ENCODE measurements at places on chromosomes 1 and 21. TPM values are rescaled to one million over a fixed set of nuclear protein-coding genes. Genes with fewer than 3 reads are reported as not detected.

GRCh38 chr1:156104065-156104810 is 10.3 kb upstream of the LMNA start:
- no peaks in the 10 kb centered on the region for H3K36me3 ChIP-seq
- no peaks in the 10 kb centered on the region for H3K27me3 ChIP-seq
- H3K4me1 ChIP-seq = peaks cover 39% of the 10 kb centered on the region
- H3K27ac ChIP-seq = peak overlapping the region; percentile 97

GRCh38 chr1:212257157-212257556 is 28.1 kb upstream of the PPP2R5A start:
- H3K36me3 ChIP-seq = no peaks in the 10 kb centered on the region
- H3K4me3 ChIP-seq = no peak overlapping the region
- no peaks in the 10 kb centered on the region for H3K4me1 ChIP-seq
- H3K27me3 ChIP-seq = no peaks in the 10 kb centered on the region
- no peak overlapping the region for H3K27ac ChIP-seq

DNA sequence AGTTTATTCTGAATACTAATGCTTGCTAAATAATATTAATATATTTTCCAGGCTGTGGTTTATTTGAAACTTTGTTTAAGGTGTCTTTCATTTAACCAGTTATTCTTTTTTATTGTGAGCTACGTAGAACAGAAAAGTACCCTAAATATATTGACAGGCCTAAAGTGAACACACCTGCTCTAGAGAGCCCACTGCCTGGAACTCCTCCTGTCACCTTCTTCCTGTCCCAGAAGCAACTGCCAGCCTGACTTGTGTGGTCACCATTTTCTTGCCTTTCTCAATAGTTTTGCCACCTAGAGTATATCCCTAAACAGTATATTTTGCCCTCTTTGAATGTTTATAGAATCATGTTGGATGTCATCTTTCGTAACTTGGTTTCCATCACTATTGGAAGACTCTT is 48.5 kb downstream of the SCCPDH start:
- DNase-seq = no peak
- no peaks in the 10 kb centered on the region for H3K27me3 ChIP-seq
- peaks cover 15% of the 10 kb centered on the region for H3K36me3 ChIP-seq
- H3K4me3 ChIP-seq = no peak overlapping the region
- no peak overlapping the region for H3K27ac ChIP-seq

DNA sequence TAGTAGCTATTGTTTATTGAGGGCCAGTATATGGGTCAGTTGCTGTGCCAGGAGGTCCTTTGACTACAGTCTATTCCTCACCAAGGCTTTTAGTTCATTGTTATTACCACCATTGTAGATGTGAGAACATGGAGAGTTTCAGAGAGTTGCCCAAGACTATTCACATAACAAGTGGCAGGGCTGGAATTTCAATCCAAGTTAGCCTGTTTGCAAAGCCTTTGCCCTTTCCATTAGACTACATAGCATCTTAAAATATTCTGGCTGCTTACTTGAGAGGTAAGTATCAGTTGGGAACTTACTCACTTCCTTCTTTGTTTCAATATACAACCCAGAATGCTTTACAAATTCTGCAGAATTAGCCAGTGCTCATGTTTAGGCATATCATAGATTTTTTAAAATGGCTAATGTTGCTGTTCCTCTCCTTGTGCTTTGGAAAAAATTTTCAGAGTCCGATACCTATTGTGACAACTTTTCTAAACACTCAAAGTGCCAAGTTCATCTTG is 141.2 kb downstream of the FGGY start:
- H3K36me3 ChIP-seq = no peaks in the 10 kb centered on the region
- H3K27ac ChIP-seq = no peak overlapping the region
- H3K4me3 ChIP-seq = no peak overlapping the region
- DNase-seq = peak; percentile 51

- H3K4me3 ChIP-seq = no peak overlapping the region
- DNase-seq = no peak
- H3K27ac ChIP-seq = no peak overlapping the region
- H3K36me3 ChIP-seq = peaks cover 2% of the 10 kb centered on the region
Measured at GRCh38 chr1:172616195-172616594, 42.7 kb upstream of the FASLG start.

TEX38 gene
- not detected for total RNA-seq

GRCh38 chr1:155970531-155971167 is 7.7 kb downstream of the ARHGEF2 start:
- no peaks in the 10 kb centered on the region for H3K27me3 ChIP-seq
- peaks cover 9% of the 10 kb centered on the region for H3K36me3 ChIP-seq
- H3K4me1 ChIP-seq = peaks cover 49% of the 10 kb centered on the region
- H3K27ac ChIP-seq = peak overlapping the region; percentile 39
- no peak overlapping the region for H3K4me3 ChIP-seq
- no peak for DNase-seq

HSPB7 gene
- 2.4 TPM for total RNA-seq

FAM72B gene
- total RNA-seq = 1.1 TPM

DNA sequence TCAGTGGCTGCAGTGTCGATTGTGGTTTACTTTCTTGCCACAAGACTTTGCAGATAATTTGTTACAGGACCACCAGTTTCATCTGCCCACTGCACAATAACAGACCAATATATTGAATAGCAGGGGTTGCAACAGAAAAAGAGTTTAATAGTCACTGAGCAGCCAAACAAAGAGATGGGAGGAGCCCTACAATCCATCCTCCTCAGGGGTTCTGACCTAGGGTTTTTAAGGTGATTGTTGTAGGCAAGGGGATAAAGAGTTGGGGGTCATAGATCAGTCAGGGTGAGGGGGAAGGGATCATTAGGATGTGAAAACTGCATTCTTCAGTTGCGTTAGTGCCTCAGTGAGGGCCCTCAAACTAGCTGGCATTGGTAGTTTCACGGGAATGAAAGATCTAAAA is 110.7 kb upstream of the OLFM3 start:
- H3K4me3 ChIP-seq = no peak overlapping the region
- no peak for DNase-seq
- H3K27me3 ChIP-seq = no peaks in the 10 kb centered on the region
- no peak overlapping the region for H3K27ac ChIP-seq

DNA sequence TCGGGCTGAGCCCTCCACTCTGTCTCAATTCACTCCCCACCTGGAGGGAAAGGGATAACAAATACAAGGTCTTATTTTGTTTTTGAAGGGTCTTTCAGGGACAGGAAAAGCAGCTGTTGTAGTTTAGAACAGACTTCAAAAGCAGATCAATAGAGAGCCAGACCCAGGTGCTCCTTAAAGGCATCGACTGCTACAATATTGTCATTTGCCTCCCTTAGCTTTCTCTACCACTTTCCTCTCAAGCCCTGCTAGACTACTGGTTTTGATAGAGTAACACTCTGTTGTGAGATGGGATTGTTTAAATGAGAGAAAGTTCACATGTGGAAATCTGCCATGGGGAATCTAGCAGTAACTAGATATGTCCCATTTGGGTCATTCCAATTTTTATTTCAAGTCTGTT is 24.0 kb downstream of the RGS7 start:
- no peaks in the 10 kb centered on the region for H3K27me3 ChIP-seq
- H3K4me1 ChIP-seq = no peaks in the 10 kb centered on the region
- DNase-seq = no peak
- no peak overlapping the region for H3K4me3 ChIP-seq

DNA sequence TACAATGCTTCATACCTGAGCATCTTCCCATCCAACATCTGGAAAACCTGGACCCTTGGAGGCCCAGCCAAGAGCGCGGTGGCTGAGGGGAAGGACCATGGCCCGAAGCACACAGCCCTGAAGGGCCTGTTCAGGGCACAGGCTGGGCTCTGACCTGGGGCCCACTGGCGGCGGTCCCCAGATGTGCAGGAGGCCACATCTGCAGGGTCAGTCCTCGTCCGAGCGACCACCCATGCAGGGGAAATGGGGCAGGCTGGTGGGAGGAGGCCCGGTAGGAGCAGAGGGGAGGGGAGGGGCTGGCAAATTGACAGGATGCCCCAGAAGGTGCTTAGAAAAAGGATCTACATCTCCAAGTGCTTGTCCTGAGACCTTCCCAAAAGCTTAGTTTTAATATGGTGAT is 59.9 kb downstream of the DISP3 start:
- H3K4me1 ChIP-seq = no peaks in the 10 kb centered on the region
- H3K4me3 ChIP-seq = no peak overlapping the region
- no peak for DNase-seq
- H3K27ac ChIP-seq = no peak overlapping the region

- no peaks in the 10 kb centered on the region for H3K36me3 ChIP-seq
- no peaks in the 10 kb centered on the region for H3K4me1 ChIP-seq
- H3K27ac ChIP-seq = no peak overlapping the region
- DNase-seq = no peak
- no peak overlapping the region for H3K4me3 ChIP-seq
- no peaks in the 10 kb centered on the region for H3K27me3 ChIP-seq
Measured at GRCh38 chr1:235818632-235819136, 48.0 kb downstream of the LYST start.

LCE3D gene
- not detected for total RNA-seq

RIPPLY3 gene
- total RNA-seq = 2.1 TPM

- no peaks in the 10 kb centered on the region for H3K27me3 ChIP-seq
- no peak overlapping the region for H3K27ac ChIP-seq
Measured at GRCh38 chr1:201149400-201149799, 4.9 kb downstream of the TMEM9 start.

TMEM240 gene
- 3.9 TPM for total RNA-seq

CAMK1G gene
- total RNA-seq = not detected

DNA sequence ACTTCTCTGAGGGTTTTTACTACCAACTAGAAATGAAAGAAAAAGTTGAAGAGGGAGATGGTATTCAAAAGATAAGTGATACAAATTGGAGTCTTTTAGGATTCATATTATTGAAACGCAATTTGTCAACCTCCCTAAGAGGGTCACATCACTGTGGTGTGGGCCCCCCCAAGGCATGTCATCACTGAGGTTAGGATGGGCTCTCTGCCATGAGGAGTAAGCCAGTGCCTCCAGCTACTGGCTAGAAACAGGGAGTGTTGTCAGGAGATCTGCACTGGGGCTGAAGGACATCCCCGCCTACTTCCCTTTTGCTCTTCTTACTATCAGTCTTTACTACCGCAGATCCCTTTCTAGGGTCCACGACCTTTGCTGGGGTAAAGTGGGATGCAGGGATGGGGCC is 25.9 kb downstream of the ITSN1 start:
- H3K4me3 ChIP-seq = no peak overlapping the region
- no peaks in the 10 kb centered on the region for H3K27me3 ChIP-seq
- no peaks in the 10 kb centered on the region for H3K36me3 ChIP-seq

SERBP1 gene
- 136 TPM for total RNA-seq

DNA sequence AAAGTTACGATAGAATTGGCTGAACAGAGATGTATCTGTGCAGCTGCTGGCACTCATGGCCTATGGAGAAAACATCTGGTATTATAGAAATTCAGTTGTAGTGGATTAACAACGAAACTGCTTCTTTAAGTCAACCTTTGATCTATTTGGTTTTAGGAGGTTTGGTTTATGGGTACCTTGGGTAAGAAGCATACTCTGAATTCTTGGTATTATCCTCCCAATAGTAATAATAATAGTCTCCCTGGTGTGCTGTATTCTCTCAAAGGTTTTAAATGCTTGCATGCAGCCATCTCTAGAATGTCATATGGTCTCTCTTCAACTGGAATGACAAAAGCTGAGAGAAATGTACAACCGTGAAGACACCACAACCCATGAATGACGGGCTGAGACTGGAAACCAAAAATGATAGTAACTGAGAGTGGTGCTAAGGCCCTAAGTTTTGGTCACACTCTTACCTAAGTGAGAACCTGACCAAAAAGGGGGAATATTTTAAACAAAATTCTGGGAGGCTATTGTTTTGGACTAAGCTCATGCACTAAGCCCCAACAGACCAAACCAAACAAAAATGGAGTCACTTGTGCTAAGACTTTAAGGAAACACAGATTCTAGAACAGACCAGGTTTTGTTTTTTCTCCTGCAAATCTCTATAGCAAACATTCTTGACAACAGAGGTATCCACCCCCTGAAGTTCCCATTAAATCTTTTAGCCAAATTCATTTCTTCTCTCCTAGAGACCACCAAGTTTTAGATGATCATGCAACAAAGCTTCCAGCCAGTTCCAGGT is 17.6 kb upstream of the TMEM61 start:
- no peaks in the 10 kb centered on the region for H3K27me3 ChIP-seq
- no peaks in the 10 kb centered on the region for H3K4me1 ChIP-seq
- no peaks in the 10 kb centered on the region for H3K36me3 ChIP-seq
- H3K27ac ChIP-seq = no peak overlapping the region

APCS gene
- not detected for total RNA-seq

DNA sequence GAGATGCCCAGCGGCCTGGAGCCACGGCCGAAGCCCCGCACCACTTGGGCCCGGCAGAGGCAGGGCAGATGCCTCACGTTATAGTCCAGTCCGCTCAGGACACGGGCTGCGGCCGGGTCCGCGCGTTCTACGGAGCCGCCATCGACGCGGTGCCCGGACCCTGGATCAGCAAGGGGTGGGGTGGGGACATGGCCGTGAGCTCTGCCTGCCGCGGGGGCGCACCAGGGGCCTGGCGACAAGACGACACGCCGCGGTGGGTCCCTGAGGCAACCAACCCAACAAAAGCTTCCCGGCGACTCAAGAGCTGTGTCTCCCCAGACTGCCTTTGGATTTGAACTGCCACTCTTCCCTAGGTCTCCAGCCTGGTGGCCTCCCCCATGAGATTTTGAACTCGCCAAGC is 211.4 kb upstream of the GREM2 start:
- no peak overlapping the region for H3K4me3 ChIP-seq
- no peak for DNase-seq
- H3K4me1 ChIP-seq = no peaks in the 10 kb centered on the region
- no peak overlapping the region for H3K27ac ChIP-seq
- no peaks in the 10 kb centered on the region for H3K36me3 ChIP-seq
- H3K27me3 ChIP-seq = no peaks in the 10 kb centered on the region

DNA sequence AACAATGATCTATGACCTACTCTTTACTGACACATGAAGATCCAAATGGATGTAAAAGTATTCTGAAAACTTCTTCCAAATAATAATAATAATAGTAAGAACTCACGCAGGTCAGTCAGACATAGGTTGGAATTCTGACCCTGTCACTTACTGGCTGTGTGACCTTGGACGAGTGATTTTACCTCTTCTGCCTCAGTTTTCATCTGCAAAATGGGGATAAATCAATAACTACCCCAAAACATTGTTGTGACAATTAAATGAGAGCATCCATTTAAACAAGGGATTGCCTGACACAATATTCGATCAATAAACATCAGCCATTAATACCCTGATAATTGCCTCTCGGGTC is 556 bp downstream of the MECR start:
- H3K27ac ChIP-seq = peak overlapping the region; percentile 74
- DNase-seq = peak; percentile 14
- H3K4me3 ChIP-seq = peak overlapping the region; percentile 84
- H3K36me3 ChIP-seq = no peaks in the 10 kb centered on the region

GRCh38 chr1:91696321-91696720 is 189.6 kb downstream of the TGFBR3 start:
- DNase-seq = no peak
- peaks cover 6% of the 10 kb centered on the region for H3K4me1 ChIP-seq
- H3K27me3 ChIP-seq = no peaks in the 10 kb centered on the region
- peaks cover 2% of the 10 kb centered on the region for H3K36me3 ChIP-seq
- no peak overlapping the region for H3K4me3 ChIP-seq

GRCh38 chr1:81420760-81421159 is 380.0 kb upstream of the ADGRL2 start:
- no peak overlapping the region for H3K4me3 ChIP-seq
- H3K36me3 ChIP-seq = no peaks in the 10 kb centered on the region
- H3K4me1 ChIP-seq = peaks cover 4% of the 10 kb centered on the region
- DNase-seq = no peak
- H3K27ac ChIP-seq = no peak overlapping the region

Measured in lung (tissue), 17 donors.